ENCODE measurements at places on chromosomes 2 and 18. TPM values are rescaled to one million over a fixed set of nuclear protein-coding genes. Genes with fewer than 3 reads are reported as not detected.

AKAIN1 gene
- not detected for total RNA-seq

ITPRIPL1 gene
- total RNA-seq, result 31.4 TPM

MEP1B gene
- not detected for total RNA-seq

FHOD3 gene
- 0.28 TPM for total RNA-seq

DNA sequence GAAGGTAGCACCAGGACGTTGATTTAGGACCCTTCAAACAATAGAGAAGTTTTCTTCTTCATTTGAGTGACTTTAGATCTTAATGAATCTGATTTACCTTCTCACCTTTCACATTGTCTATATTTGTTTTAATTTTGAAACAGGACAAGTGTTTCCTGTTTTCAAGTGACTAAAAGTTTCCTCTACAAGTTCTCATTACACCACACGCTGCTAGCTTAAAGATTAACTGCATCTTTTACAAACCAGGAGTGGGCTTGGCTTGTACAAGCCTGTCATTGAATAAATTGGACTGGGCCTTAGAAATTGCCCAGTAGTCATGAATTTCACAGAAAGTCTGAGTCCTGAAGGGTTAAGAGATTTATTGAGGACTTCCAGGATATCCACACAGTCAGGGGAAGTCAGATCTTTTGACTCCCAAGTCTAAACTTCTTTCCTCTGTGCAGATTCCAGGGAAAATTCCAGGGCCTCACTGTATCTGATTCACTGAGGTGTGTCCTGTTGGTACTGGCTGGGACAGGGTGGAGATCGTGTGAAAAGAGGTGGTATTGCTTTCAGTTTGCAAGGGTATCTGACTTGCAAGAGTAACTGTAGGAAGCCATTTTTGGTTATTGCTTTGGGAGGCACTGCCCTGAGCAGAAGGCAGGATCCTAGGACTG, 3.4 kb downstream of the SGPP2 start:
- DNase-seq, result no peak
- H3K27ac ChIP-seq, result peak overlapping the region; percentile 26
- peaks cover 46% of the 10 kb centered on the region for H3K27me3 ChIP-seq
- H3K4me1 ChIP-seq, result peaks cover 45% of the 10 kb centered on the region
- H3K36me3 ChIP-seq, result peaks cover 5% of the 10 kb centered on the region

DNA sequence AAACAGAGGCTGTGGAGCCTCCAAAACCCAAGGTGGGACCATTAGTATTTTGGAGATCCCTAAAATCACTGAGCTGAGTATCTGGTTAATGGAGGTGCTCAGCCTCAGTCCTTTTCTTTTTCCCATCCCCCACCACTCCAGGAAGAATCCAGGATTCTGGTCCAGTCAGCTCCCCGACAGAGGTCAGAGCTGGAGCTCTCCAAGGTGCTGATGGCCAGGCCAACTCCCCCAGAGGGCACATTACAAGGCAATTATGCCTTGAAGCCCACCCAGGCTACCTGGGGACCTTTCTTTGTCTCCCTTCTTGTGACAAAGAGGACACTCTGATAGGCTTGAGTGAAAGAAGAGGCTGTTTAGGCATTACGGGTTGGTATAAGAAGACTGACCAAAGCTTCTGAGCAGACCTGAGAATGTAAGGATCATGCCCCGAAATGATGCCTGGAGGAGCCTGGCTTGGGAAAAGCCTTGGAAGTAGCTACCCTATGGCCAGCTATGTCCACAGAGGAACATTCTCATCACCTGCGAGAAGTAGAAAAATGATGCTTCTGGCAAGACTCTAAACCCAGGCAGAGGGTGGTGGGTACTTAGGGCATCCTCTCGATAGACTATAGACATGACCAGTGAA, 102.5 kb upstream of the LDAH start:
- peaks cover 20% of the 10 kb centered on the region for H3K27me3 ChIP-seq
- H3K27ac ChIP-seq, result no peak overlapping the region
- peaks cover 5% of the 10 kb centered on the region for H3K36me3 ChIP-seq
- DNase-seq, result peak; percentile 5
- H3K4me3 ChIP-seq, result no peak overlapping the region
- H3K4me1 ChIP-seq, result no peaks in the 10 kb centered on the region

- H3K27me3 ChIP-seq, result peaks cover 9% of the 10 kb centered on the region
- no peak for DNase-seq
- H3K27ac ChIP-seq, result no peak overlapping the region
- no peak overlapping the region for H3K4me3 ChIP-seq
- H3K4me1 ChIP-seq, result no peaks in the 10 kb centered on the region
- H3K36me3 ChIP-seq, result peaks cover 1% of the 10 kb centered on the region
These were observed 33.4 kb upstream of the SKOR2 start for GRCh38 chr18:47284721-47285395.

DNA sequence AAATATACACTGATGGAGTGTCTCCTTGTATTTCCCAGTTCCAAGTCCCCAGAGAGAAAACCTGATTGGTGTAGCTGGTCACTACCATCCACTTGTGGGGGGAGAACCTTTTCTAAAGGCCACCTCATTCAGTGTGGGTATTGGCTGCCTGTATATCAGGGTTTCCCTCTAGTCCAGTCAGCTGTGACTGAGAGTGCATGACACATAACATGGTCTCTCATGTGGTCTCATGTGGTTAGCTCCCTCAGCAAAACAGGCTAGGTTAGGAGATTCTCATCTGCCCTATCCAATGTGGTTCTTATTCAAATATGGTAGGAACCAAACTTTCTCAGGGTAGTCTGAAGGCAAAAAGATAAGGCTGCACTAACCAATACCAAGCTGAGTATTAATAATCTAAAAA, 4.1 kb upstream of the GORASP2 start:
- H3K27ac ChIP-seq, result no peak overlapping the region
- peak; percentile 16 for DNase-seq
- no peaks in the 10 kb centered on the region for H3K36me3 ChIP-seq
- H3K27me3 ChIP-seq, result no peaks in the 10 kb centered on the region
- no peak overlapping the region for H3K4me3 ChIP-seq
- peaks cover 31% of the 10 kb centered on the region for H3K4me1 ChIP-seq

DNA sequence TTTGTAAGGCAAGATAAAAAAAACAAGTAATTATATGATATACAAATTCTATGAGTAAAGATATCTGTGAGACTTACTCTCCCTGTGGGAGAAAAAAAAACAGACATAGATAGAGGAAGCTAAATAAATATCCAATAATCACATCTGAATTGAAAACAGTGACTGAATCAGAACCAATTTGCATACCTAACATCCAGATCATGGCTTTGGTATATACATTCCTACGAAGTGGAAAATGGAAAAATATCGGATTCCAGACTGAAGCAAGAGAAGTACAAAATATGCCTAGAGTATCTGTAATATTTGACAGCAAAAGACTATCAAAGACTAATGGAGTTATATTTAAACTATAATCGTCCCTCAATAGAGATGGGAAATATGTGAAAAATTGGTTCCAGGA, 1108.1 kb upstream of the CHAC2 start:
- no peaks in the 10 kb centered on the region for H3K4me1 ChIP-seq
- no peak overlapping the region for H3K4me3 ChIP-seq
- H3K27me3 ChIP-seq, result no peaks in the 10 kb centered on the region
- no peaks in the 10 kb centered on the region for H3K36me3 ChIP-seq
- no peak for DNase-seq

DNA sequence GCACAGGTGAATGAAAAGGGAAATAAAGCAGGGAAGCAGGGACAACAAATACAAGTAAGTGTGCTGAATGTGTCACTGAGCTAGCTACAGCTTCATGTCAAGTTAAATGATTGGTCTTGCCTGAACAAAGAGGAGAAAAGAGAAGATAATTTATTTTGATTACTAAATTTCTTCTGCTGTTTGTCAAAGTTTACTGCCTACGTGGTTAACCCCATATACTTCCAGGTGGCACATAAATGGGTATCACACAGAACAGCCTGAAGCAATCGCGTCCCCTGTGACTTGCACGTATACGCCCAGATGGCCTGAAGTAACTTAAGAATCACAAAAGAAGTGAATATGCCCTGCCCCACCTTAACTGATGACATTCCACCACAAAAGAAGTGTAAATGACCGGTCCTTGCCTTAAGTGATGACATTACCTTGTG, 434.2 kb downstream of the LRRTM4 start:
- no peak for DNase-seq
- H3K27me3 ChIP-seq, result no peaks in the 10 kb centered on the region
- no peak overlapping the region for H3K4me3 ChIP-seq
- no peaks in the 10 kb centered on the region for H3K4me1 ChIP-seq

DNA sequence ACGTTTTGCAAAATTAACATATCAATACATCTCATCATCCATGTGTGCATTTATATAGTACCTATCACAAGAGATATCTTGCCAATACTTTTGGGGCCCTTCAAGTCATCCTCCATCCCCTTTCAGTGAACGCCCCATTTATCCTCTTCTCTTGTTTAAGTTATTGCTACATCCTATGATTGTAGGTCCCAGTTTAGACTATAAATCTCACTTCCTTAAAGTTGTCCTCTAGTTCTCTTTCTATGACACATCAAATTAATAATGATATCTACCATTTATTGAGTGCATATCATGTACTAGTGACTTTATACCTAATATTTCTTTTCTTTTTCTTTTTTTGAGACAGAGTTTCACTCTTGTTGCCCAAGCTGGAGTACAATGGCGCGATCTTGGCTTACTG, 28.8 kb upstream of the FBXO11 start:
- no peaks in the 10 kb centered on the region for H3K27me3 ChIP-seq
- no peaks in the 10 kb centered on the region for H3K36me3 ChIP-seq
- H3K27ac ChIP-seq, result no peak overlapping the region

- H3K27ac ChIP-seq, result no peak overlapping the region
- H3K36me3 ChIP-seq, result peaks cover 5% of the 10 kb centered on the region
- no peak overlapping the region for H3K4me3 ChIP-seq
- no peak for DNase-seq
- H3K27me3 ChIP-seq, result no peaks in the 10 kb centered on the region
- no peaks in the 10 kb centered on the region for H3K4me1 ChIP-seq
These were observed 53.7 kb upstream of the ZNF396 start for GRCh38 chr18:35430721-35431373.

DNA sequence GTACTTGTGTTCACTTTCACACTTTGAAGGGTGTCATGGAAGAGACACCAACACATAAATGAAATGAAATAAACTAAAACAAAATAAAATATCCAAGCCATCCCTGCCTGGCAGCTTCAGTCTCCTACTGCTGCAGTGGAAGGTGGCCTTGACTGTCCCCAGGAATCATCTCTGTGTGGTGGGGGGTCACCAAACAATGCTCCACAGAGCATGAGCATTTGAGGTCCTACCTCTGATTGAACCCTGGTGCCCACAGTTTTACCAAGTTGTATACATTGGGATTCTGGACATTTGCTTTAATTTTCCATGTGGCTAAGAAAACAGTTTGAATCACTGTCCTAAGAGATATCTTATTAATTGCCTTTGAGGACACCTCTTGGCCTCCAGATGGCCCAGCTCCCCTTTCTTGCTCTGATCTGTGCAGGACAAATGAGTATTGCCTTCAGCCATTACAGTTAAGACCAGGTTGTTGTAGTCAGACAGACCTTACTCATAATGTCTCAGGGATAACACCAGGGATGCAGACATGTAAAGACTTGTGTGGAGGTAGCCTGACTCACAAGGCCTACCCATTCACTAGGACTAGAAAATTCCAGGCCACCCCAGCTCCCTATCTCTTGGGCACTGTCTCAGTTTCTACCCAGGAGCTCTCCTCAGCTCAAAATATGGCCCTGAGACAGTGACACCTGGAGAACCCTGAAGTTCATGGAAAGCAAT, 195.0 kb downstream of the MYCN start:
- no peak overlapping the region for H3K27ac ChIP-seq
- no peaks in the 10 kb centered on the region for H3K36me3 ChIP-seq
- H3K4me3 ChIP-seq, result no peak overlapping the region
- no peak for DNase-seq
- no peaks in the 10 kb centered on the region for H3K4me1 ChIP-seq

- no peak overlapping the region for H3K4me3 ChIP-seq
- no peaks in the 10 kb centered on the region for H3K36me3 ChIP-seq
- peak; percentile 12 for DNase-seq
- no peak overlapping the region for H3K27ac ChIP-seq
- peaks cover under 1% of the 10 kb centered on the region for H3K27me3 ChIP-seq
- H3K4me1 ChIP-seq, result no peaks in the 10 kb centered on the region
These were observed 32.4 kb upstream of the VIT start for GRCh38 chr2:36663851-36664695.

DNA sequence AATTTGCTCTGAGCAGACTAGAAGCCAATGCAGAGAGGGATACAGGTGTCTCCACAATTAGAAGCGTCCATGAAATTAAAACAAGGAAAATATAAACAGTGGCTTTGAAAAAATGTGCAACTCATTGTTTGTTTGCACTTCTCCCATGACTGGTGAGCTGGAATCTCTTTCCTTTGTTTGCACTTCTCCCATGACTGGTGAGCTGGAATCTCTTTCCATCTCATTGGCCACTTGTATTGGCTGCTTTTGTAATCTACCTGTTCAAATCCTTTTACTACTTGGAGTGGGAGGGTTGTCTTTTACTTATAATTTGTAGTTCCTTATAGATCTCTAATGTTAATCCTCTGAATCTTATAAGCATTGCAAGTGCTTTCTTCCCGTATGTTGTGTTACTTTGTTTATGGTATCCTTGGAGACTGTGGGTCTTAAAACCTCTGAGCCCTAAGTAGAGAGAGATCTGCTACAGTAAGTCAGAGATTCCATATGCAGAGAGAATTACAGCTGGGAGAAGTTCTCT, 94.1 kb downstream of the RTN4 start:
- H3K36me3 ChIP-seq, result no peaks in the 10 kb centered on the region
- H3K27ac ChIP-seq, result no peak overlapping the region
- H3K27me3 ChIP-seq, result no peaks in the 10 kb centered on the region
- peaks cover 18% of the 10 kb centered on the region for H3K4me1 ChIP-seq
- no peak overlapping the region for H3K4me3 ChIP-seq
- DNase-seq, result no peak

DNA sequence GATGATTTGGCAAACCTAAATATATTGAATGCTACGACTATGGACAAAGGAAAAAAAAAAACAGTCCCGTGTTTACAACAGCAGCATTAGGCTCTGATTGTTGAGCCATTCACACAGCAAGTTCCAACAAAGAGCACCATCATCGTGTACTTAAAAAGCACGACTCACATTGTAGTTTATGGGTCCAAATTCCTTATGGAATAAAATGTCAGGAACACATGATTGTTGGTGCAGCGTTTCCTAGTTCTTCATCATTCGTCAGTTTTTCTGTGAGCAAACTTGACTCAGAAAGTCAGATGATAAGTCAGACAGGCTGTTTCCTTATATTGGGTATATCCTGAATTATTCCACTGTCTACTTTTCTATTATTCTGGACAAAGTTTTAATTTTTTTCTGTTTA, 10.0 kb upstream of the KIDINS220 start:
- no peak overlapping the region for H3K27ac ChIP-seq
- DNase-seq, result no peak
- no peak overlapping the region for H3K4me3 ChIP-seq

DNA sequence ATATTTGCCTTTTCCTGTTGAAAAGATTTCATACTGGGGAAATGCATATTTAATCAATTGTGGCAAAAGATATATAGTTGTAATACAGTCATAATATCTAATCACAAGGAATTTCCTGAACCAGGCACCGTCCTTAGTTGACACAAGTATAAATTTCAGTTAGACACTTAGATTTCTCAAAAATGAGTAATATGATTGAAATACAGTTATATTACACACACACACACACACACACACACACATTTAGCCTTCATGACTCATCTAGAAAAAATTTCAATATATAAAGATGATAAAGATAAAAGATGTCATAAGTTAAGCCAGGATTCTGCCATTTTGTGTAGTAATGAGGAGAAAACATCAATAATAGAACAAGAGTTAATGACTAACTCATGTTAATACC, 258.4 kb upstream of the ZNF804A start:
- H3K36me3 ChIP-seq, result no peaks in the 10 kb centered on the region
- no peaks in the 10 kb centered on the region for H3K4me1 ChIP-seq
- H3K27ac ChIP-seq, result no peak overlapping the region
- H3K4me3 ChIP-seq, result no peak overlapping the region

GRCh38 chr18:3916082-3916481, 466.1 kb downstream of the TGIF1 start:
- no peak for DNase-seq
- H3K27ac ChIP-seq, result no peak overlapping the region
- peaks cover 10% of the 10 kb centered on the region for H3K27me3 ChIP-seq
